ENCODE measurements at places on chromosomes 7 and 10.

DNA sequence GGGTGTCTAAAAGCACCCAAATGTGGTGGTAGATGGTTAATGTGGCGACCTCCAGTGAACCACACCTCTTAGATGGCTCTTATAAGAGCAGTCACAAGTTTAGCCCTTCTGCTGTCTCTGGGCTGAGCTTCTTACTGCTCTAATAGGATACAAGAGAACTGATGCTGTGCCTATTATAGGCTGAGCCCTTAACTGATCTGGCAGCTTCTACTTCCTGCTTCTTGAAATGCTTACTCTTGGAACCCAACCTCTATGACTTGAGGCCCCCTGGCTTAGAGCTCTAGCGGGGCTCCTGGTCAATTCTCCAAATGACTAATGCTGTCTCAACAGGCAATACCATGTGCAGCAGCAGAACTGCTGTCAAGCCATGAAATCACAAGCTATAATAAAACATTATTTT lies 35.0 kb upstream of the LSM8 start:
- no peak for DNase-seq

DNA sequence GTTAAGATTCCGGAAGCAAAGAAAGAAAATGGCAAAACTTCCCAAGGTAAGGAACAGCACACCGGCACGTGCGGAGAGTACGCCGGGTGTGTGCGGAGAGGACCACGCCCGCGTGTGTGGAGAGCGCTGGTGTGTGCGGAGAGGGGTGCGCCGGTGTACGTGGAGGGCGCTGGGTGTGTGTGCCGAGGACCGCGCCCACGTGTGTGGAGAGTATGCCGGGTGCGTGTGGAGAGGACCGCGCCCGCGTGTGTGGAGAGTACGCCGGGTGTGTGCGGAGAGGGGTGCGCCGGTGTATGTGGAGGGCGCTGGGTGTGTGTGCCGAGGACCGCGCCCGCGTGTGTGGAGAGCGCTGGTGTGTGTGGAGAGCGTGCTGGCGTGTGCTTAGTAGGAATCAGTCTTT lies 48.6 kb upstream of the DPYSL4 start:
- DNase-seq: no peak

- no peak for DNase-seq
Observed at GRCh38 chr10:21230219-21230618, 295.3 kb downstream of the SKIDA1 start.

DNA sequence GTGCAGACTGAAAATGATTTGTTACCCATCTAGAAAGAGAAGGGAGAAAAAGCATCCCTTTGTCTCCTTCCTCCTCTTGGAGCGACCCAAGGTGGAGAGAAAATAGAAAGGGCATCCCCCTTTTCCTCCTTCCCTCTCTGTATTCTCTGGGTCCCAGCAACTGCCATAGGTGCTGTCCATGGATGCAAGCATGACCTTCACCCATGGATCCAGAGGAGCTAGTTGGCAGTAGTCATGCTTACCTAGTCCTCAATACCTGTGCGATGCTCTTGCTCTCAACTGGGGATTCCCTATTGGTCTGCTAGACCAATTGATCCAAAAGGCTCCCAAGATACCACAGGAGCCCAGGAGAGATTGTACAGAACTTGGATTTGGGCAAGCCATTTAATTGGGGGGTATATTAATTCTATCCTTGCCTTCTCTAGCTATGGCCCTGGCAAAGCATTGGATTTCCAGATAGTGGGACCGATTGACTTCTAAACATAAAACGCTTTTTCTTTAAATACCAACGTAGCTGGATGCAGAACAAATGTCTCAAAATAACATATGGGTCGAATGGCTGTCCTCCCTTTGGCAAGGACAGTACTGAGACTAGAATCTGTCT lies 547.8 kb upstream of the IGFBP3 start:
- DNase-seq: no peak

DNA sequence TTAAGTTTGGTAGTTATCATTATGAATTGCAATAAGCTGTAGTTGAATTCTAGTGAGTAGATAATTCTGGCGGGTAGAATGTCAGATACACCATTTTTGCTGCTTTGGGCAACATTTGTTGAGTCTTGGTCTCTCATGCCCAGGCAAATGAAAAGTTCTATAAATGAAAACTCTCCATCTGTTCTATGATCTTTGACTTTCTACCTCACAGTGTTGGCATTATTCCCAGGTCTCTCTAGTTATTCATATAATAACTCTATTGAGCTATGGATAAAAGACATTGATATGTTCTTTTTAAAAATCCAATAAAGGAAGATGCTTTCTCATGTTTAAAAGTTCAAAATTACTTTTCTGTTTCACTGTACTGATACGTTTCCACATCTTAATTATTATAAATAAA lies 415.3 kb upstream of the SEMA3D start:
- no peak for DNase-seq

Data from activated T-cell treated with anti-CD3 and anti-CD28 coated beads, Interleukin-2, amount 50 U/mL, for 48 hours (primary cell).